ENCODE measurements at places on chromosomes 7 and 10.

DNA sequence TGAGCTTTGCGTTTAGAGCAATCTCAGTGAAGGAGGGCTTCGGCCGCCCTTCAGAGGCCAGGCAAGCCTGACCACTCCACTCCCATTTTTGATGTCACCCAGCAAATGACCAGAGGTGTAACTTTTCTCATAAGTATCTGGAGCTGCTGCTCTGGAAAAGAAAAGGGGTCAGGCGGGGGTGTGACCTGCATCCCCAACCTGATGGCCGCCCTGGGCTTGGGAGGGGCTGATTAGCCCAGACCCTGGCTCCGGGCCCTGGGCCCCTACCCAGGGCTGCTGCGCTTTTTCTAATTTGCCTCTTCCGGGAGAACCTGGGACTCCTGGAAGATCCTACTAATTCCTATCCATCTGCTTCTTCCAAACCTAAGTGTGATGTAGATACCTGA lies 9.6 kb upstream of the EBF3 start:
- no peak for DNase-seq

DNA sequence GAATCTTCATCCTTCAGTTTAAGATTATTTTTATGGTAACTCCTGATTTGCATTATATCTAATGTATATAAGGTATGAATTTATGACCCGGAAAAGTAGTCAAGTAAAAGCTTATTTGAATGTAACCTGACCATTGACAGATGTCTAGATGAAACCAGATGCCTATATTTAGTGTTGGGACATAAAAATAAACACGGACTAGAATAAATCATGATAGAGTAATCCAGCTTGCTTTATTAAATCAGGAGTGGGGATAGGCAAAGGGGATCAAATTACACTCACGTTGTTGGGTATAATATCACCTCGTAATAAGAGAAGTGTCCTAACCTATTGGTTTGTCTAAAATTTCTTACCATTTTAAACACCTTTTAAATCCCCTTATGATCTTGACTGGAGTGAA lies 244.6 kb downstream of the AGMO start:
- no peak for DNase-seq

DNA sequence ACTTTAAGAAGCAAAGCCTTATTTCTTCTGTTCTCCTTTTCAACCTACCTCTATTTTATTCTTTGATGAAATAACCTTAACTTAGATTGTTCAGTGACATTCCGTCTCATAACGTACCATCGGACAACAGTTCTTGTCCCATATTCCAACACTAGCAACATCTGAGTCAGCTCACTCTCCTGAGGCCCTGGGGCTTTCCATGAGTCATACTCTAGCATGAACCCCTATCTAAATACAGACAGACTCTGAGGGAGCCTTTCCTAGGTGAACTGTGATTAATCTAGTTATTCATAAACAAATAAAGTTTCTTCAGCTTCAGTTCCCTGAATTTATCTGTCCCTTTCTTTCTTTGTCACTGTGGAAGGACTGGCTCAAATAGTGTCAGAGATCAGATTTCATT lies 168.7 kb upstream of the LYZL1 start:
- DNase-seq: peak; percentile 47

DNA sequence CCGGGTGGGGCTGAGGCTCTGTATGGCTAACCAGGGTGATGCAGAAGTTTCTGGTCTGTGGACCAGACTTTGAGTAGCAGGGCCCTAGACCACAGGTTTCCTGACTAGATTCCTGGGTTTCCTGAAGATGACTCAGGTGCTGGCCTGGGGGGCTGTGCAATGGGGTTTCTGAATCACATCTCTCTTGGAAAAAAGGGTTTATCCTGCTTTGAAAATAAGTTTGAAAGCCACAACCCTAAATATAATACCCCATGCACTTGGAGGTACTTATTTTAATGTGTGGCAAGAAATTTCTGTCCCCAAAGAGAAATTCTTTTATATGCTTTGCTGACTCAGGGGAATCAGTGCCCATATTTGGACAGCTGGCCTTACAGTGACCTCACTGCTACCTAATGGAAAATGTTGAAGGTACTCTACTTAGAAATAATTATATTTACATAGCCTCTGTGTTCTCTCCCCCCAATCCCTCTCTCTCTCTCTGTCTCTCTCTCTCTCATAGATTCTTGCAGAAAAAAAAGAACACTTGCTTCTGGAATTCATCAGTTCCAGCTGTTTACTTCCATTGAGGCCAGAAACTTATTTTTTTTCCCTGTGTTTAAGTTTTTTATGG lies 184.4 kb upstream of the LYZL2 start:
- DNase-seq: peak; percentile 76

- no peak for DNase-seq
Observed at GRCh38 chr10:60350400-60350799, 39.3 kb downstream of the ANK3 start.

GRCh38 chr10:74051736-74052342 lies 53.9 kb downstream of the VCL start:
- no peak for DNase-seq

DNA sequence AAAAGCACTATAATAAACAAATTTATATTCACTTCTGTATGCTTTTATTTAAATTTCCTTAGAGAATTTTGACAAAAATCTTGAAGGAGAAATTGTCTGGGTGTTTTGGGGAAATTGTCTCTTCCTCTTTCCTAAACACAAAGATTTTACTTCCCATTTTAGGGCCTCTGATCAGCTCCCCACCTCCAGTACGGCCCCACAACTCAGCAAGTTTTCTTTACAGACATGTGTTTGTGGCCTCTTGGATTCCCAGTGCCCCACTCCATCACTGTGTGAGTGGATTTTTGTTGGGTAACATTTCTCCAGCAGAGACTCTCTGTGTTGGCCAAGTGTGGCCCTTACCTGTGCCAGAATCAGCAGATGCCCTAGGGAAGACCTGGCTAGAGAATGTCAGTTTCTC lies 182.8 kb upstream of the CDC14C start:
- no peak for DNase-seq

DNA sequence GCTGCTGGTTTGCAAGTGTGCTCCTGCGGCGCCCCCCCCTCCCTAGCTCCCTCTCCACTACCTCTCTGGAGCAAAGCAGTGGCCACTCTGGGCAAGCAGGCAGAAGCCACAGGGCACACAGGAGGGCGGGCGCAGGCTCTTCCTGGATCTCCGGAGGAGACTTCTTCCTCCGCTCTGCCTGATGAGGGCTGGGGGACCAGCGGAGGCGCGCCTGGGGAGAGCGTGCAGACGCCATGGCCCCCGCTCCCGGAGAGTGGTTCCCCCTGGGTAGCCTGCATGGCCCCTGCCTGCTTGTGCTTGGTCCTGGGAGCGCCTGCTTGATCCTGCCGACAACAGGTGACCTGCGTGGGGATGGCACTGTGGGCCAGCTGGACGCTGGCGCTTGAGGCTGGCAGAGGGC lies 29.0 kb downstream of the ANKMY2 start:
- no peak for DNase-seq

DNA sequence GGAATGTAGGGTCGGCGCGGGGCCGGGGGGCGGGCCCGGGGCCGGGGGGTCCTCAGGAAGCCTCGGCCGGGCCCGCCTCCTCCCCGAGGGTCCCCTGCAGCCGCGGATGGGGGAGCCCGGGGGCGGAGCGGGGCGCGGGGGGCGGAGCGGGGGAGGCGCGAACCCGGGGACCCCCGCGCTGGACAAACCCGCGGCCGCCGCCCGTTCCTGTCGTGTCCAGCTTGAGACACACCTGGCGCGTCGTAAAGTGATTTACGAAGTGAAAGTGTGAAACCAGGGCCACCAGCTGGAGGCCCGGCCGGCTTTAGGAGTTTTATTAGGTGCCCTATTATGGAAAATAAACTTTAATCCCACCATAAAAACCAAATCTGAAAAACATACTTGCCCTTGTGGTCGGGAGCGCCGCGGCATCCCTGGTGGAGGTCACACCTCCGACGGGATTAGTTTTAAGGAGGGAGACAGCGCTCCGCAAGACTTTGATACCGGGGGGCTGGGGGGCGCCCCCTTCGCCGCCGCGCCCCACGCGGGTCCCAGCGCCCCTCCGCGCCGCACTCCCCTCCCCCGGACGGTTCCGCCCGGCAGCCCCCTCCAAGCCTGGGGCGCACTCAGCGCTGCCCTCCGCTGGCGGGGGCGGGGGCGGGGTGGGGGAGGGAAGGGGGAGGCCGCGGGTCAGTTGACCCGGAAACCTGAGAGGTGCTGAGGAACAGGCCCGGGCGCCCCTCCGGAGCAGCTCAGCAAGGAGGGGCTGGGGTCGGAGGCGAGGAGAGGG lies 10.3 kb downstream of the MNX1 start:
- DNase-seq: no peak

- no peak for DNase-seq
Observed at GRCh38 chr7:118352867-118353453, 128.5 kb downstream of the ANKRD7 start.

- no peak for DNase-seq
Observed at GRCh38 chr10:95628786-95629185, 27.7 kb downstream of the ALDH18A1 start.

- no peak for DNase-seq
Observed at GRCh38 chr10:33046792-33047191, 88.8 kb upstream of the ITGB1 start.

DNA sequence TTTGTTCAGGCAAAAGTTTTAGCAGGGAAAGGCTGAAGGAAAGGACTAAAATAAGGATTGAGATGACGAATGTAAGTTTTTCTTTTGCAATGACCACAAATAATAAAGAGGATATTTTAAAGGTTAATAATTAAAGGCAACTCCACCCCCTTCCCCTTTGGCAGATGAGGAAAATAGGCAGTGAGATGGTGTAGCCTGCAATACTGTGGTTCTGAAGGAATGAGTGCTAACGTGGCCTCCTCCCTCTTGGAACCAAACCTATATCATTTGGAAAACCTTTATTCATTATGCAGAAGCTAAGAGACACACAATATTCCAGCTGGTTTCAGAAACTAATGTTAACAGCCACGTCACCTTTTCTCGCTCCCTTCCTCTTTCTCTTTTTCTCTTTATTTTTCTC lies 70.9 kb upstream of the COL1A2 start:
- DNase-seq: no peak

DNA sequence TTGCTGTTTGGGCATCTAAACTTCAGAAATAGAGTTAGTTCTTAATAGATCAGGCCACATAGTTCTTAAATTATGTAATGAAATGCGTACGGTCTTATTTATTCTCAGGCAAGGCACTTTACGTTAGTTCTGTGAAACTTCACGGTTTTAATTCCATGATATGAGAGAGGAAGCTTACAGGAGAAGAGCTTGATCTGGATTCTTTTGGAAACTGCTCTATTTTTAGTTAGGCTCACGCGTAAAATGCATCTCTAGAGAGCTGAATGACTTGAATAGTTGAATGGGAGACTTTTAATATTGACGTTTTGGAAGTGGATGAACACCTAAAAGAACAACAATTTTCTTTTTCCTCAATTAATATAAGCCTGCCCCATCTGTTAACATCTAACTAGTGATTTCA lies 71.1 kb downstream of the PRKG1 start:
- DNase-seq: no peak

DNA sequence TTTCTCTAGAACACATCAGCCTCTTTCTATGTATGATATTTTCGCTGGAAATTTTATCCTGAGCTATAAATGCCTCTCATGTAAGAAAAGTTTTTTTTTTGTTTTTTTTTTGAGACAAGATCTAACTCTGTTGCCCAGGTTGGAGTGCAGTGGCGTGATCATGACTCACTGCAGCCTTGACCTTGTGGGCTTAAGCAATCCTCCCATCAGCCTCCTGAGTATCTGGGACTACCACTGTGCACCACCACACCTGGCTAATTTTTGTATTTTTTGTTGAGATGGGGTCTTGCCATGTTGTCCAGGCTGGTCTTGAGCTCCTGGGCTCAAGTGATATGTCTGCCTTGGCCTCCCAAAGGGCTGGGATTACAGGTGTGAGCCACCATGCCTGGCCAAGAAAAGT lies 80.4 kb downstream of the ADK start:
- no peak for DNase-seq

GRCh38 chr7:18890134-18890533 lies 227.3 kb downstream of the TWIST1 start:
- peak; percentile 4 for DNase-seq

- DNase-seq: no peak
Observed at GRCh38 chr10:94223702-94224370, 138.9 kb downstream of the NOC3L start.

GRCh38 chr10:126895214-126895781 lies 9.9 kb upstream of the DOCK1 start:
- DNase-seq: no peak

DNA sequence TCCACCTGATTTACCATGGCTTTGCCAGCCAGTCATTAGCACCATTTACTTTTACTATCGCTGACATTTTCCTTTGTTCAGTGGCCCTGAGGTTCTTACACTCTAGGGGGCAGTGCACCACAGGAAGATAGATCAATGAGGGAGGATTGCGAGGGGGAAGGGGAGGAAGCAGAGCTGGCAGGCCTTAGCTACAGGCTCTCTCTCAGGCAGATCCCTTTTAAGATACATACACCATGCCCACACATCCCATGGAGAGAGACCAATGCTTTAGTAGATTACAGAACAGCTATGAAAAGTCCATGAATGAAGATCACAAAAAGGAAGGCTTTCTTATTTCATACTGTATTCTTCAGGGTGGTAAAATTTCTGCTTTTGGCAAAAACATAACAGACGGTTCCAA lies 47.4 kb downstream of the DENND11 start:
- DNase-seq: peak; percentile 49

- no peak for DNase-seq
Observed at GRCh38 chr10:131856441-131857094, 44.2 kb upstream of the PPP2R2D start.

- no peak for DNase-seq
Observed at GRCh38 chr7:38410056-38410455, 136.6 kb upstream of the TARP start.

GRCh38 chr10:15290671-15291070 lies 80.4 kb downstream of the FAM171A1 start:
- no peak for DNase-seq

DNA sequence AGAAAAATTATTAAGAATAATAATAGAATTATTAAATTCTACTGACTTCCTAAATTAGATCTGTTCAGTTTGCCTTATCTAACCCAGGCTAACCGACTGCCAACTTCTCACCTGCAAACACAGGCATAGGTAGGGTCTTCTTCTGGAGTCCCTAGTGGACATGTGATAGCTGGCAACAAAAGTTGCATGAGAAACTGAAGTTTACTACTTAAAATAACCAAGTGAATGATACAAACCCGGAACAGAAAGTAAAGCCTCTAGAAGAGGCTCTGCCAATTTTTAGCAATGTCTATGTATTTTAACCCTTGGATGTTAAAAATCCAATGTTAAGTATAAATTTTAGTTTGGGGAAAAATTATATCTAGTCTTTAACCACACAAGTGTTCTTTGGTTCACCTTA lies 37.6 kb downstream of the NDUFB2 start:
- DNase-seq: no peak

- no peak for DNase-seq
Observed at GRCh38 chr10:95788830-95789229, 32.9 kb downstream of the ENTPD1 start.

- DNase-seq: peak; percentile 70
Observed at GRCh38 chr10:129030996-129031843, 435.8 kb upstream of the MGMT start.

- no peak for DNase-seq
Observed at GRCh38 chr7:138967159-138967558, 14.0 kb downstream of the KIAA1549 start.
